Smooth muscle cell of bladder (primary cell): ENCODE measurements at places on chromosomes 4 and X. TPM values are rescaled to one million over a fixed set of nuclear protein-coding genes. Genes with fewer than 3 reads are reported as not detected.

The PLXNB3 gene
- total RNA-seq = 1.3 and 3.9 TPM in 2 replicates

The ADH1A gene
- not detected in 2 replicates for total RNA-seq

The AFF2 gene
- total RNA-seq = under 0.01 TPM in 1 of 2 replicates, not detected in the other

The PAK3 gene
- total RNA-seq = 1.6 TPM in 2 replicates

The VCX3B gene
- not detected in 2 replicates for total RNA-seq

The REPS2 gene
- total RNA-seq = 0.09 and 0.14 TPM in 2 replicates

The CACNA1F gene
- total RNA-seq = not detected in 2 replicates

The PF4V1 gene
- 51.0 and 75.8 TPM in 2 replicates for total RNA-seq

The KLHL2 gene
- 14.4 and 18.4 TPM in 2 replicates for total RNA-seq

The MGST2 gene
- total RNA-seq = 2.7 and 9.3 TPM in 2 replicates

The WAS gene
- total RNA-seq = 0.09 TPM in 1 of 2 replicates, not detected in the other

The TRAM1L1 gene
- total RNA-seq = 0.43 and 0.92 TPM in 2 replicates

The FGFBP1 gene
- total RNA-seq = not detected in 2 replicates

The MAGEC1 gene
- total RNA-seq = under 0.01 TPM in 1 of 2 replicates, not detected in the other

The PKD2 gene
- total RNA-seq = 73.5 and 108 TPM in 2 replicates

The MAGEE1 gene
- 0.43 and 1.1 TPM in 2 replicates for total RNA-seq

The PDCL2 gene
- not detected in 2 replicates for total RNA-seq

The AMBN gene
- not detected in 2 replicates for total RNA-seq

The CLDN22 gene
- not detected in 2 replicates for total RNA-seq

The HEPH gene
- total RNA-seq = 3.1 and 15.1 TPM in 2 replicates

The NSUN7 gene
- total RNA-seq = under 0.01 TPM in 1 of 2 replicates, not detected in the other

The DRD5 gene
- total RNA-seq = not detected in 2 replicates

The SHROOM4 gene
- 0.28 and 1.0 TPM in 2 replicates for total RNA-seq

The SPIN2A gene
- 0.57 and 1.0 TPM in 2 replicates for total RNA-seq

The FABP2 gene
- total RNA-seq = not detected in 2 replicates

The KCNE5 gene
- 0.43 and 0.74 TPM in 2 replicates for total RNA-seq

The TBX22 gene
- total RNA-seq = not detected in 2 replicates

The MAGEA8 gene
- not detected in 2 replicates for total RNA-seq

The RAB33B gene
- 10.3 and 10.4 TPM in 2 replicates for total RNA-seq
